ENCODE measurements at places on chromosomes 16 and 17.

GRCh38 chr17:81867991-81868673 is 3.0 kb downstream of the ARHGDIA start:
- DNase-seq = no peak

GRCh38 chr17:65593092-65593854 is 31.8 kb upstream of the AXIN2 start:
- DNase-seq = no peak

DNA sequence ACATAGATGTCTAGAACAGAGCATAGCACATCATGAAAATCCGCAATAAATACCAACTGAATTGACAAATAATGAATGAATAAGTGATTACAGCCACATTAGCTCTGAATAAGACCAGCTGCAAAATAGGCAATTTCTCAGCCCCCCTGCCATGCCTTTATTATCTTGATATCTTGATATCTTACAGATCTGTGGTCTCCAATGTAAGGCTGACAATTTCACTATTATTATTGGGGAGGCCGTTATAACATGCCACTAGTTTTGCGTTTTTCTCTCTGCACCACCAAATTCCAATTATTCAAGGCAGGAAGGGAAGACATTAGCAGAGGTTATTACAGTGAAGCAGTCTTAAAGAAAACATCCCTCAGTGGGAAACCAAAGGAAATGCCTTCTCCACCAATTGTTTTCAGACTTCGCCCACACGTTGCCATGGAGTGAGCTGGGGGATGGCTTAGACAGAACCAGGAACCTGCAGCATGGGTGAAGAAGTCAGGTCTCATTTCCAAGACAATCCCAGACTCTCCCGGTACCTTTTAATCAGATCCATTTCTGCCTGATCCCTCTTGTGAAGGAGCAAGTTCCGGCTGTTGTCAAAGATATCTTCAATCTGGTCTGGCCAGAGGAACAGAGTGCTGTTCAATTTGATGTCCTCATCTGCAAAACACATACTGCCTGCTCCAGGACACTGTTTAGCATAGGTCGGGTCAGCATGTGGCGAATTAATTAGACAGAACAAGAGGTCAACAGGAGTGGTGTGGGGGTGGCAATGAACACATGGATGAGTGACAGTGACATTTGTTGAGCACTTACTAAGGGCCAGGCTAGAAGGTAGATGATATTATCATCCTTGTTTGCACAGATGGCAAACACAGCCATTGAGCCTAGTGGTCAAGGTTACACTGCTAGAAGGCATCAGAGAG is 46.4 kb downstream of the DNAH3 start:
- DNase-seq = peak; percentile 36

DNA sequence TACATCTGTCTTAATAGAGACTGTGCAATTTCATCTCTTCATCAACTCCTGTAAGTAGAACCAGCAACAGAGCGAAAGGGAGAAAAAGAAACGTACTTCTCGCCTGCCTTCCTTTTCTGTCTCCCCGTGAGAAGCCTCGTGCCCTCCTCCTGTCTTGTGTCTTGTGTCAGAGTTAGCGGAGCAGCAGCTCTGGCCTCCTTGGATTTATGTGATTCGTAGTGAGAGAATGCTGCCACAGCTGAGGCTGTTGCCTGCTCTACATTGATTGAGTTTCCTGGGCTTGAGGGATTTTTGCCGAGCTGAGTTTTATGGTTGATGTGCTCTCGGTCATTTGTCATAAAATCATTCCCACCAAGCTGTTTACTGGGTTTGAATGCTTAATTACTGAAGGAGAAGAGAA is 579.1 kb upstream of the RBFOX1 start:
- no peak for DNase-seq

GRCh38 chr16:81808933-81809480 is 29.9 kb downstream of the PLCG2 start:
- no peak for DNase-seq

DNA sequence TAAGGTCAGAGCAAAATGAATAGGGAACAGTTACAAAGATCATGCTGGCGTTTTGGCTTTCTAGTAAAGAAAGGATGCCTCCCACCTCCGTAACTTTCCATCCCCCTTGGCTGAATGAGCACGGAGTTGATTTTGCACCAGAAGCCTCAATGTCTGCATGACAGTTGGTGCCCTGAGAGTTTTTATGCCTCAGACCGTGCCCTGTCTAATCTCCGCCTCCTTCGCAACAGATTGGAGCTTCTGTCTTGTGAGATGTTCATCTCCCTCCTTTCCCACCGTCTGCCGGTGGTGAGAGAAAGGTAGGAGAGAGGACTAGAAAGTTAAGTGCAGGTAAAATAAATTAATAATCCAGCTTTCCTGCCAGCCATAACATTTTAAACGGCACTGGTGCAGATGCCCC is 1.9 kb downstream of the HS3ST4 start:
- no peak for DNase-seq

DNA sequence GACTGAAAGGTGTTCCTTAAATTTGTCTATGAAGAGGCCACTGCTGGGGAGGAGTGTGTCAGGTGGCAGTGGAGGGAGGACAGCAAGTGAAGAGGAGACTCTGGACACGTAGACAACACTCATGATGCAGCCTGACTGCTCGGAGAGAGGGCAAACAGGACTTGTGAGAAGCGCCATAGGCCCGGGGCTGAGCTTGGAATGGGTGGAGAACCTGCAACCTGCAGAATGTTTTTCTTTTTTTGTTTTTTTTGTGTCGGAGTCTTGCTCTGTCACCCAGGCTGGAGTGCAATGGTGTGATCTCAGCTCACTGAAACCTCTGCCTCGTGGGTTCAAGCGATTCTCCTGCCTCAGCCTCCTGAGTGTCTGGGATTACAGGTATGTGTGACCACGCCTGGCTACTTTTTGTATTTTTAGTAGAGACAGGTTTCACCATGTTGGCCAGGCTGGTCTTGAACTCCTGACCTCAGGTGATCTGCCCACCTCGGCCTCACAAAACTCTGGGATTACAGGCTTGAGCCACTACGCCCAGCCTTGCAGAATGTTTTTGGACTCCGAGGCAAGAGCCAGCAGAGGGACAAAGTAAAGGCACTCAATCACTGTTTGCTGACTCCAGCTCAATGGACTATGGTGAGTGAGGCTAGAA is 18.9 kb upstream of the C17orf58 start:
- no peak for DNase-seq

DNA sequence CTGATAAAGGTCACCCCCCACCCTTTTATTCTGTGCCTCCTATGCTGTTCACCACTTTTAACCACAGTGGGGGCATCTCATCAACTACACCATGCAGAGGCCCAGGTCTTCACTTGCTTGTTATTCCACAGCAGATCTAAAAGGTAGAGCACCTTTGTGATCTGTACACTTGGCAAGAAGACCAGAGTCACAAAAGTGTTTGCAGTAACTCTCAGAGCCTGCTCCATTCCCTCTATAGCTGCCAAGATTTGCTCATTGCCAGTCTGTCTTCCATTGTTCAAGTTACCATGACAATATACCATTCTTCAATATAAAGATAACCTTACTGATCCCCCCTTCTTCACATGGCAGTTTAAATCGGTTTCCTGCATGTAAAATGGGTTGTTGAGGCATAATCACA is 180.0 kb downstream of the TOX3 start:
- DNase-seq = no peak

DNA sequence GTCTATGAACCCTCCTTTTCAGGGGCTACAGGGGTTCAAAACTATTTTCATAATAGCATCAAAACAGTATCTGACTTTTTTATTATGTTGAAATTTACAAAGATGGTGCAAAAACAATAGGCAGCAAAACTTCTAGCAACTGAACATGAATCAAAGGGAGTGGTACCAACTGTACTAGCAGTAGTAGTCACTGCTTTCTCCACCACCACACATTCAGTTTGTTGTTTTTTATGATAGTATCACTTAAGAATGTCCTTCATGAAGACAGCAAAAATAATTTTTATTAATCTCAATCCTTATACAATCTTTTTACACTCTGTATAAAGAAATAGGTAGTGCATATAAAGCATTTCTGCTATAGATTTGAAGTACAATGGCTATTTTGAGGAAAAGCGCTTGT is 47.6 kb downstream of the MED13 start:
- DNase-seq = peak; percentile 4

GRCh38 chr16:17125671-17126070 is 345.1 kb downstream of the XYLT1 start:
- DNase-seq = no peak

GRCh38 chr17:60421273-60422161 is 772 bp upstream of the CHCT1 start:
- DNase-seq = no peak

GRCh38 chr17:2357931-2358434 is 20.7 kb downstream of the SGSM2 start:
- DNase-seq = no peak

DNA sequence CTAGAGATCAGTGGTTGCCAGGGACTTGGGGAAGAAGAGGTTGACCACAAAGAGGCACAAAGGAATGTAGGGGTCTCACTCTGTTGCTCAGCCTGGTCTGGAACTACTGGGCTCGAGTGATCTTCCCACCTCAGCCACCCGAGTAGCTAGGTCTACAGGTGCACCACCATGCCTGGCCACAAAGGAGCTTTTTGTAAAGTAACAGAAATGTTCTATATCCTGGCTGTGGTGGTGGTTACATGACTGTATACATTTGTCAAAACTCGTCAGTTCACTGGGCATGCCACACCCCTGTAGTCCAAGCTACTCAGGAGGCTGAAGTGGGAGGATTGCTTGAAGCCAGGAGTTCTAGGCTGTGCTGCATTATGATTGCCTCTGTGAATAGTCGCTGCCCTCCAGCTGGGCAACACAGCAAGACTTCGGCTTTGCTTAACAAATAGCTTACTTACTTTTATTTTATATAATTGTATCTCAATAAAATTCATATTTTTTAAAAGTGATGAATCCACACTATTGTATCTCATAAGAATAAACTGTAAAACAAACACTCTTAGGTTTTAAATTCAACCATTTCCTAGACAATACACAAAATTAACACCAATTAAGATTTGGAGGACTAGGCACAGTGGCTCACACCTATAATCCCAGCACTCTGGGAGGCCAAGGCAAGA is 5.0 kb downstream of the SKA2 start:
- DNase-seq = no peak

DNA sequence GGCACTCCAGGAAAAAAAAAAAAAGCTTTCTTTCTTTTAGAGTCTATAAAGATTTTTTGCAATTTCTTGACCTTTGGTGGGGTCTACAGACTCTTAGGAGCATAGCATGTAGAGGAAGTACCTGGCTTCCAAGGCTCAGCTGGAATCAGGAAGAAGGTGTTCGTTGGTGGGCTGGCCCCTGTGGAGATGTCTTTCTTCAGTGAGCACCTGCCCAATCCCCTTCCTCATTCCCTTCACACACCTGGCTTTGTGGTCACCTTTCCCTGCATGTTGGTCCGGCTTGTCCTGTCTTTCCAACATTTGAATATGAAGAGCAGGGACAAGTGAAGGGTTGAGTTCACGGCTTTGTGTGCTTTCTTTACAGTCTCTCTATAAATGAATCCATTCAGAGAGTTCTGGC is 352.4 kb downstream of the HAPSTR1 start:
- no peak for DNase-seq

GRCh38 chr16:29816694-29817441 is 916 bp downstream of the PAGR1 start:
- DNase-seq = no peak

GRCh38 chr17:79305768-79306423 is 231.3 kb downstream of the ENGASE start:
- no peak for DNase-seq

DNA sequence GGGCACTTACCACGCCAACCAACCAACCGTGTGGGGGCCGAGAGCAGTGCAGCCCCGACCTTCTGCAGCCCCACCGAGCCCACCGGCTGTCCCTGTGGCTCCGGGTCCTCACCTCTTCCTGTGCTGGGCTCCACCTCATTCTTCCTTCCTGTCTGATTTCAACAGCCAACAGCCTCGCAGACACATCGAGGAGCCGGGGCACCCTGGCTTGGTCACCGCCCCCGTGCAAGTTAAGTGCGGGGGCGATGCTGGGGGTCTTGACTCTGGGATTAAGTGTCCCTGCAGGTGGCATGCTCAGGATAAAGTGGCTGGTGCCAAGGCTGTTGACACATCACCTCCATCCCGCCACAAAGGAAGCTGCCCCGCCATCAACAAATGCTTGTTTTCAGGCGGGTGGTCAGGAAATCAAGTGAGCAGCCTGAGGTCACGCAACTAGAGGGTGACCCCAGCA is at the start of gene NLRC3:
TSS of gene NLRC3 (minus strand) at position 102 of the 451 bp plus-strand sequence. CDS start 12,367 bp downstream, outside the sequence.
- no peak for DNase-seq

- no peak for DNase-seq
Observed at GRCh38 chr17:79956853-79957252, 78.8 kb downstream of the TBC1D16 start.

- DNase-seq = no peak
Observed at GRCh38 chr17:79993390-79994227, 42.1 kb downstream of the TBC1D16 start.

- no peak for DNase-seq
Observed at GRCh38 chr16:51710186-51710585, 559.1 kb upstream of the SALL1 start.

- DNase-seq = no peak
Observed at GRCh38 chr17:77245162-77245926, 104.6 kb downstream of the SEC14L1 start.

- no peak for DNase-seq
Observed at GRCh38 chr17:34249061-34249460, 6.0 kb upstream of the CCL2 start.

DNA sequence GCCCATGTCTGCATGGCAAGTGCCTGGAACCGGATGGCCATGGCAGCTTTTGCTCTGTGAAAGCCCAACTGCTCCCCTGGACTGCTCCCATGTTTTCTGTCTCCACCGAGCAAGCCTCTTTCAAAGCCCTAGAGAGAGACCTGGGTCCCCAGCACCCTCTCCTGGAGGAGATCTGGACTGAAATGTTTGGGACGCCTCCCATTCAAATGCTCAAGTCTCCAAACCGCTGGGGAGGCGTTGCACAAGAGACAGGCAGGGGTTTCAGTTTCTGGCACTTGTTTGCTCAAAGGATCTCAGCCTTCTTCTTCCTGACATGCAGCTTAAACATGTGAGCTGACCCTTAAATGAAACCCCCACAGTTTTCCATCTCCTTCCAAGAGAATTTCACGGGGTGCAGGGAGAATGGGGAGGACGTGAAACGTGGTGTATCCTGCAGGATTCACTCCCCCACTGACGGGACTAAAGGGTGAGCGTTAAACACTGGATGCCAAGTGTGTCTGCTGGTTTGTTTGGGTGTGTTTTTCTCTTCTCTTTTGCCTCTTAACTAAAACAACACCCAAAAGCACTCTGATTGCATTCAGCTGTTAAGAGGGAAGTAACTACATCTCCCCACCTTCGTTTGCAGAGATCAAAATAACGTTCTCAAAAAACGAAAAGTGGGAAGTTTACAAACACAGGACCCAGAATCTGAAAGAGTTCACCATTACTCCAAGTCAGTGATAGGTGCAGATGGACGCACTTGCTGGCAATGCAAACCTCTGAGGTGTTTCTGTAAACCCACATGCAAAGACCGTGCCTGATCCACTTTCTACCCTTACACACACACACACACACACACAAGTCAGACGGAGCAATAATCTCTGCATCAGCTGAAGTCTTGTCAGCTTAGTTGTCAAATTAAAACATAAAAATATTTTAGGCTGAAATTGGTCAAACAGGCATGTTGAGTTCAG is 256.9 kb downstream of the C16orf95 start:
- DNase-seq = no peak

All from BJ (cell line).